ENCODE measurements at places on chromosomes 4 and X.

DNA sequence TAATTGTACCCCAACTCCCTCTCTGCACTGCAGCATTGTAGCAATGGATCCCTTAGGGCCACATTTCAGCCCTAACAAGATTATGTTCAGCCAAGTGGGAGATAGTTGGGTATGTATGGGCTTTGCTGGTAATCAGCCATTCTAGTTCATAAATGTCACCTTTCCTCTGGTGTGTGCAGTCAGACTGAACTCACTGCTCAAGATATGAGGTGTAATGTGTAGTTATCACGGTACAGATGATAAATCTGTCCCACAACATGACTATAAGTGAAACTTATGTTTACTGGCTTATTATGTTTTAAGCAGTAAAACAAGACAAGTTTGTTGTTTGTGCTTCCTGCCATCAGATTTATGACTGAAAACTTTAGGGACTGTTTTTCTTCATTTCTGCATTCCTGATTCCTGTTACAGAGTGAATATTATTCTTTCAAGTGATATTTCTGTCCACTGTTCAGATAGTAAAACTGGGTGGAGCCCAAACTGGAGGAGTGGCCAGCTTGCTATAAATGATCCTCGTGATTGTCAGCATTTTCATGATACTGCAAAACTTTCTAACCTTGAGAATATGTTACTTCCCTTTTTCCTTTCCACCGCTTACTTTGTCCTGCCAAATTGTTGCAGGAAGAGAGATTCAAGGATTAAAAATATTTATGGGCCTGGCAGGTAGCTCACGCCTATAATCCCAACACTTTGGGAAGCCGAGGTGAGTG is 44.9 kb downstream of the ANAPC4 start:
- no peak for DNase-seq

DNA sequence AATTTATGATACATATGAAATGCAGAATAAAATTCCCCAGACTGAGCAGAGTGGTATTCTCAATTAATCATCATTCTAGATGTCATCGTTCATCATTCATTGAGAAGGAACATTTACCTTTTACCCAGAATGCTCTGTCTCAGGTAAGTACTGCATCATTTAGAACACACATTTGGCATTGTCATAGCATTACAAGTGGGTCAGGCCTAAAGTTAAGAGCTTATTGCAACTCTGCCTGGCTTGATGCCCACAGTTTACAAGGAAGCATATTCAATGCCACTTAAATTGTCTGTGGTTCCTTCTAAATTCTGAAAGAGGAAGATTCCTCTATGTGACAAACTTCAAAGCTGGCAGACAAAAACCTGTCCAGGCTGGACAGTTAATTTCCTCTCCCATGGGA is 87.3 kb downstream of the CAMK2D start:
- DNase-seq: no peak

DNA sequence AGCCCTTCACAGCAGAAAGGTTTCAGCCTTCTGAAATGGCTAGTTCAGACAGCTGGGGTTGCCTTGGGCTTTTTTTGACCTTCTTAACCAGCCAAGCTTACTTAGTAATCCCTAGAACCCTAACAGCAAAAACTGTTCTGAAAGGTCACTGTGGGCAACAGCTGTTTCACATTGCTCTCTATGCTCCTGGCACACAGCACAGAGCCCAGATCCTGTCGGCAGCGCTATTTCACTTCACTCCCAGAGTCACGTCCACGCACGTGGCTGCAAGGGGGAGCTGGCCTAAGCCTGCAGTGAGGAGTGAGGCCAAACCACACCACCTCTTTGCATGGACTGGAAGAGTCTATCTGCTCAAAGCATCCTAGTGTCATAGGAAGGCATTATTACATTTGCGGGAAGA is 32.0 kb upstream of the STS start:
- peak; percentile 87 for DNase-seq

- no peak for DNase-seq
These were observed 468.5 kb downstream of the PDGFC start for GRCh38 chr4:156503119-156503518.

GRCh38 chr4:30719454-30720020 is 632 bp upstream of the PCDH7 start:
- DNase-seq: no peak

- DNase-seq: no peak
These were observed 270.1 kb downstream of the QDPR start for GRCh38 chr4:17241835-17242234.

- DNase-seq: no peak
These were observed 228.9 kb downstream of the SCFD2 start for GRCh38 chr4:53136954-53137353.

DNA sequence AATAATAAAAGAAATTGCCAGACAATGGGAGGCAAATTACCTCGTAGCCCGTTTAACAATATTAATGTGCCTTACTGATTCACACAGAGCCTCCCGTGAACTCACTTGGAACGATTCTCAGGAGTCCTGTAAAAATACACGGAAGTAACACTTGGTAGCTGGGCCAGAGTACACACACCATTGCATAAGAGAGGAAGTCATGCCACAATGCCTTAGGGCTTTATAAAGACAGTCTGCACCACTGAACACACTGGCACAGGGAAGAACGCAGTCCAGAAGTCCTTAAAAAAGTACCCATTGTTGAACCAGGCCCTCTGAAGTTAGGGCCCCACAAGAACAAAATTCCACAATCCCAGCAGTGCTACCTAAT is 15.1 kb downstream of the SLC2A9 start:
- DNase-seq: peak; percentile 82

GRCh38 chr4:144449611-144450010 is 196.3 kb upstream of the HHIP start:
- DNase-seq: no peak

DNA sequence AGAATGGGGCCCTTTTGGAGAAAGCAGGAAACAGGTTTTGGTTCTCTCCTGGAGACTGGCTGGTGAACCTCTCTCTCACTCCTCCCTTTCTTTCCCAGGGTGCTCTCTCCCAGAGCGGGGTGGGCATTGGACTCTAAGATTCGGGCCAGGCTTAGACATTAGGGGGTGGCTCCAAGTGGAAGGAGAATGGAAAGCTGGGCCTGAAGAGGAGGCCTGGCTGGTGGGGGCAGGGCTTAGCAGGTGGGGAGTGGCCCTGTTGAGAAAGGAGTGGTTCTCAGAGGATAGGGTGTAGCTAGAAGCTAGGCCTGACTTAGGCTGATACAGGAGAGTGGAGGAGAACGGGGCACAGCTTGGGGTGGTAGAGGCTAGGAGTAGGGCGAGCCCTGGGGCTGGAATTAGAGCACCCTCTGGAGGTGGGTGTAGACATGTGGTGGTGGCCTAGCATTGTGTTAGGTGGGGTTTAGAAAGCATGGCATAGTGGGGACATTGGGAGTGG is 5.7 kb downstream of the PLP2 start:
- DNase-seq: no peak

GRCh38 chr4:188819233-188819632 is 680.0 kb downstream of the TRIML1 start:
- no peak for DNase-seq

- DNase-seq: no peak
These were observed 142.0 kb downstream of the SOX3 start for GRCh38 chrX:140362861-140363260.

DNA sequence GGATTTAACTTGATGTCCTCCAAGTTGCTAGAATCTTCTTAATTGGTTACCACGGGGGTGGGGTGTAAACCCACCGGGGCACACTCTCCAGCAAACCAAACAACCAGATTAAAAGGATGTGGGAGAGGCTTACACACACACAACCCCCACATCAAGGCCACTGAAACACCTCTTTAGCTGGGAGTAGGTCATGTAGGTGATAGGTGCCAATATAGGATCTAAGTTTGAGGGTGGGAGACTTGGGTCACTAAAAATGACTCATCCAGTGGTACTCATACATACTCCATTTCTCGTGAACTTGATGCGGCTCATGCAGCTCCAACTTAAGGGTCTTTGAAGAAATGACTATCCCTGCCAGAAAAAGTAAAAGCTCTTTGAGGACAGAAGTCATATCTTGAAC is 20.5 kb upstream of the CD40LG start:
- no peak for DNase-seq

DNA sequence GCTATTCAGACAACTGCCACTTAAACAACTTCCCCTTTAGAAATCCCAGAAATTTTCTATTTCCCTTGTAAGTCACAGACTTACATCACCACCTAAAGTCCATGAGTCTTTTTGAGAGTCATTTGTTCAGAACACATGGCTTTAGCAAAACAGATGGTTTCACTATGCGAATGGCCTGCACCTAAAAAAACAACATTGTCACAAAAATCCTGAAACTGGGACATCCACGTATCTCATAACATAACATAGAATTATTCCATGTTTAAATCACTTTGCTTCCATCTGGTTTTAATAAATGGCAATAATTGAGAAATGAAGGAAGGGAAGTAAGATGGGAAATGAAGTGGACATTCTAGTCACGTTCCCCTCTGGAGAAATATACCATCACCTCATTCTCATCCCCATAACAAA is 155.3 kb upstream of the EDNRA start:
- DNase-seq: no peak

DNA sequence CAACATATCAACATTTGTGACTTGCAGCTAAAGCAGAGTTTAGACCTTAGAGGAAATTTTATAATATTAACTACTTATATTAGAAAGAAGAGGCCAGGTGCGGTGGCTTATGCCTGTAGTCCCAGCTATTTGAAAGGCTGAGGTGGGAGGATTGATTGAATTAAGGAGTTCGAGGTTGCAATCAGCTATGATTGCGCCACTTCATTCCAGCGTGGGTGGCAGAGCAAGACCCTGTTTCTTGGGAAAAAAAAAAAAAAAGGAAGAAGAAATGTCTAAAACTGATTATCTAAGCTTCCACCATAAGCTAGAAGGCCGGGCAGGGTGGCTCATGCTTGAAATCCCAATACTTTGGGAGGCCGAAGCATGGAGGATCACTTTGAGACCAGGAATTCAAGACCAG is 42.0 kb upstream of the USP9X start:
- DNase-seq: no peak

DNA sequence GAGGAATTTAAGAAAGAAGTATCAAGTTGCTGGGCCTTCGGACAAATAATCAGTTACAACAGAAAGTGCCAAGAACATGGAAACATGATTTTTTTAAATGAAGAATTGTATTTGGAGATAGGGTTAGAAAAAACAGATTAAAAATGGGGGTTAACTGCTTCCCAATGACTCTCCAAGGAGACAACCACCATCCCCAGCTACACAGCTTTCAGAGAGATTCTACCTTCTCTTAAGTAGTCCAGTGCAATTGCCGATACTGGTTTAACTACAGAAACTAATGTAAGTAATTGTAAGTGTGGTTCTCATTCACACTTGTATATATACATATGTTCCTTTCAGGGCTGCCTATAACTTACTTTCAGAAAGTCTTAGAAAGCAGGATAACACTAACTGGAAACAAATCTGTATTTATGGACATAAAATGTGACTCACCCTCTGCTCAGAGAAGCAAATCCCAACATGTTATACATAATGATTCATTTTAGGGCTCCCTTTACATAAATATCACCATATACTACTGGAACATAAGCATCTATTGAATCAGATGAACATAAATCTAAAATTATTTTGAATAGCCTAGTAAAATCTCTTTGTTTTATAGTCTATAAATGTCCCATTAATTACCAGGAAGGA is 248.9 kb upstream of the UGT8 start:
- DNase-seq: no peak

GRCh38 chrX:2401590-2402360 is 99.0 kb downstream of the DHRSX start:
- DNase-seq: no peak

- DNase-seq: no peak
These were observed 143.0 kb downstream of the TSPAN5 start for GRCh38 chr4:98515470-98515809.

DNA sequence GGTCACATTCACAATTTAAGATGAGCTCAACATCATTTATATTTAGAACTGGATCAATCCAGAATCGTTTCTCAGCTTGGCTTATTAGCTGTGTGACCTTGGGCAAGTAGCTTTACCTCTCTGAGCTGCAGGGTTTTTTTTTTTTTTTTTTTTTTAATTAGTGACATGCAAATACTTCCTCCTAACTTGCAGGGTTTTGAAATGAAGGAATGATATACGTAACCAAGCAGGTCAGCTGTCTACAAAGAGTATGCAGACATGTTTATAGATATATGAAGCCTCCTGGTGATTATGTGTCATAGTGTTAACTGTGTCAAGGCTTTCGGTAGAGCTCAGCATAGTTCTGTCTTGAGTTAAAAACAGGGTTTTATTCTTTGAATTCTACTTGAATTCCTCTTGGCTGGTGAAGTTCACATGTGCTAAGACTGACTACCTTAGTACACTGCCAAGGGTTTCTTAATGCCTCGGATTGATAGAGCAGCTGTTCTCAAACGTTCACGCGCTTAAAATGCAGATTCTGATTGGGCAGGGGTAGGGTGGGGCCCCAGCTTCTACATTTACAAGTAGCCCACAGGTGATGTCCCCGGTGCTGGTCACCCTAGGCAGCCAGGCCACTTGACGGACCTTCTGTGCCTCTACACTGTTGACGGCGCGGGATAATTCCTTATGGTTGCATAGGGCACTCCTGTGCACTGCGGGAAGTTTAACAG is 654 bp upstream of the STS start:
- DNase-seq: no peak

GRCh38 chr4:105963461-105964400 is 68.5 kb downstream of the NPNT start:
- DNase-seq: no peak

DNA sequence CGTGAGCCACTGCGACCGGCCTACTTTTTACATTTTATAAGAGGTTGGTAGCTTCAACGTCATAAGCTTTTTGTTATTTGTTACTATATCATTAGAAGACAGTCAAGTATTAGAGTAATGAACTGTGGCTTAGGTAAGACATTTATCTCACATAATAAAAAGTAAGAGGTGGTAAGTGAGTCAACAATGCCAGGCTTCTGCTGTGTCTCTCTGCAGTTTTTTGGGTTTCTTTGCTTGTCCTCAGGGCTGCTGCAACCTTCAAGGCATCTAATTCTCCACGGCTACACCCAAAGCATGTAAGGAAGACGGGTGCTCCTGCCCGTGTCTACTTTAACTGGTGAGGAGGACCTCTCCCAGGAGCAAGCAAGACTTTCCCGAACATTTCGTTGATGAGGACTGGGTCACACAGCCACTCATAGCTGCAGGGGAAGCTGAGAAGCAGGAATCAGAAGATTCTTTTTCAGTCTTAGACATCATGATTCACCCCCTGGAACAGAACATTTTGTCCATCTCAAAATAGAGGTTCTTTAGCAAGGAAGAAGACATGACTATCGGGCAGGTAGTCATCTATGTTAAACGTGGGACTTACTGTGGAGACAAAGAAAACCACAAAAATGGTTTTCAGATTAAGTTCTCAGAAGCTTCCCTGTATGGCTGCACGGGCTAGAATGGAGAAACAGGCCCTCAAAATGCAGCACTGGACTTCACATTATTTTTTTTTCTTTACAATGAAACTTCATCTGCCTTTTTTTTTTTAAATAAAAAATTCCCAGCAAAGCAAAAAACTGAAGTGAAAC is 13.0 kb upstream of the RHOH start:
- no peak for DNase-seq

Measured in GM12878 (cell line).